ENCODE measurements at places on chromosomes 2 and 18.

DNA sequence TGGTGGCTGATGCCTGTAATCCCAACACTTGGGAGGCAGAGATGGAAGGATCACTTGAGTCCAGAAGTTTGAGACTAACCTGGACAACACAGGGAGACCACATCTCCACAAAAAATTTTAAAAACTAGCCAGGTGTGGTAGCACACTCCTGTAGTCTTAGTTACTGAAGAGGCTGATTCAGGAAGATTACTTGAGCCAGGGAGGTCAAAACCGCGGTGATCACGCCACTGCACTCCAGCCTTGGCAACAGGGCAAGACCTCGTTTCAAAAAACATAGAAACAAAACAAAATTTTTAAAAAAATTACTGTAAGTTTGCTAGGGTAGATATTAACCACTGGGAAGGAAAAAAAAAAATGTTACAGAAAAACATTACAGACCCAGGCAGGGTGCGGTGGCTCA is 5.8 kb downstream of the ATL2 start:
- no peak for DNase-seq

GRCh38 chr18:11310476-11311086 is 161.2 kb upstream of the PIEZO2 start:
- peak; percentile 16 for DNase-seq

- no peak for DNase-seq
Measured at GRCh38 chr2:218125095-218125494, 733 bp upstream of the CXCR2 start.

DNA sequence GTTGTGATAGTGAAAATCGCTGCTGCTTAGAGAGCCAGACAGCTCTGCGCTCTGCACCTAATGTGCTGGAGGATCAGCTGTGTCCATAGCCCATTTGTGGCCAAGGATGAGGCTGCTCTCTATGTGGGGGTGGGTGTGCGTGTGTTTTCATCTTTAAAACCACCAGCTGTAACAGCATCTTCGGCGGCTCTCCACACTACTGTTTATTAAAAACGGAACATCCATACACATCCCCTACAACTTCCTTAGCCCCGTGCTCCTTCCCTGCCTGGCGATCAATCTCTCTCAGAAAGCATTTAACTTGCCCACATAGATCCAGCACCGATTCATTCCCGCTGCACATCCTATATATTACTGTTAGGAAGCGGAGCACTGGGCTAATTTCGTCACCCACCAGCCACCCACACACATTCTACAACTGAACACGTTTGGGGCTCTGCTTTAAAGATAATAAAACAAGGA is 1.6 kb downstream of the CELF4 start:
- DNase-seq = no peak

- no peak for DNase-seq
Measured at GRCh38 chr2:108363908-108364225, 13.9 kb upstream of the SULT1C4 start.

DNA sequence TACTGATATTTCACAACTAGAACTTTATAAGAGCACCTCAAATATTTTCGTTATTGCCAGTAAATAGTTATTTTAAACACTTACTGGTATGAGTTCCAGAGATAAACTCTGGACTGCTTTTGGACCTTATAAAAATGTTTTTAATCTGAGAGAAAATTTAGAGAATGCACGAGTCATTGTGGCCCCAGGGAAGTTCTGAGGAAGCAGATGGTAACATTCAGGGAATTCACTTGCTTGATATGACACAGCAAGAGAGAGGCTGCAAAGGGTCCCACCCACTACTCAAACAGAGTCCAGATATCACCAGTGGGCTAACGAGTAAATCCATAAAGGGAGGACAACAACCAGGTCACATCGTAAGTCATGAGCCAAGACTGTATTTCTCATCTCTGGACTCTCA is 526.8 kb downstream of the TDRD15 start:
- DNase-seq = no peak

- DNase-seq = peak; percentile 12
Measured at GRCh38 chr18:48409591-48410094, 460 bp upstream of the ZBTB7C start.

DNA sequence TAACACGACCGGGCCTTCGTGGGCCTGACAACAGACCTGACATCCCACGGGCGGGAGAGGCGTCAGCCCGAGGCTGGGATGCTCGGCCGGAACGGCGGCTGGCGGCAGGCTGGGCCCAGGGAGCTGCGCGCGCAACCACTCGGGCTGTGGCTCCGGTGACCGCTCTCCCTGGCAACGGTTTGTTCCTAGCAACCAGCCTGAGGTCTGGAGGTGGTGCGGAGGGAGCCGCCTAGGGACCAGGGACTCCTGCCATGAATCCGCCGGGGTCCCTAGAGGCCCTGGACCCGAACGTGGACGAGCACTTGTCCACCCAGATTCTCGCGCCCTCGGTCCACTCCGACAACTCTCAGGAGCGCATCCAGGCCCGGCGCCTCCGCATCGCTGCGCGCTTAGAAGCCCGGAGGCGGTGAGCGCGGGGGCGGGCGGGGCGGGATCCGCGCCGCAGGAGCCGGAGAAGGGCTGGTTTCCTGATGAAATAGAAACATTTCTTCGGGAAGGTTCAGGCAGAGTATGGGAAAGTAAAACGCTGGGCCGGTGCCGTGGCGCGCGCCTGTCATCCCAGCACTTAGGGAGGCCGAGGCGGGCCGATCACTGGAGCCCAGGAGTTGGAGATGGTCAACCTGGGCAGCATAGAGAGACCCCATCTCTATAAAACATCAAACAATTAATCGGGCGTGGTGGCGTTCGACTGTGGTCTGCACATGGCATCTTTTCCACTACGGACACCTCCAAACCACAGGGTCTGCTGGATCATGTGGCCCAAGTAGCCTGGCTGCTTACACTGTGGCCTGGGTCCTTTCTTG is at the start of gene DRC1:
TSS of gene DRC1 (plus strand) at position 182 of the 803 bp plus-strand sequence. CDS start at position 252, 70 bp downstream.
- peak; percentile 67 for DNase-seq

- DNase-seq = no peak
Measured at GRCh38 chr2:128714851-128715312, 396.2 kb upstream of the HS6ST1 start.

DNA sequence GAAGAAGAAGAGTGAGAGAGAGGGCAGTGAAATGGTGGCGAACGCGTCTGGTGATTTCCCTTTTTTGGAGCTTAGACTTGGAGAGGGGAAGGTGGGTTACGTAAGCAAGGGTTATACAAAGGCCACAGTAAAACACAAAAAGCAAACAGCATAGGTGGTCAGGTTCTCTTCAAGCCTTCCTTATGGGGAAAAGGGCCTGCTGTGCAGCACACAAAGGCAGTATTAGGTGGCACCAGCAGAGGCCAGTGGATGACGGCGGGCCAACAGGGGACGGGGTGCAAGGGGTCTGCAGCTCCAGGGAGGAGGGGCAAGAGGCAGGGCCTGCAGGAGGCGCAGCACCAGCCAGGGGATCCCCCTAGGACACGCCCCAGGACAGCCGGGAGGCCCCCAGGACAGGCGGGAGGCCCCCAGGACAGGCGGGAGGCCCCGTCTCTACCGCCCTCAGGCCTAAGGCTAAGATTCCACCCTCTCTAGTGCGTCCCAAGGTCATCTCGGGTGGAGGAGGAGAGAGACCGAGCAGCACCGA is 32.6 kb upstream of the NPC1 start:
- DNase-seq = no peak

DNA sequence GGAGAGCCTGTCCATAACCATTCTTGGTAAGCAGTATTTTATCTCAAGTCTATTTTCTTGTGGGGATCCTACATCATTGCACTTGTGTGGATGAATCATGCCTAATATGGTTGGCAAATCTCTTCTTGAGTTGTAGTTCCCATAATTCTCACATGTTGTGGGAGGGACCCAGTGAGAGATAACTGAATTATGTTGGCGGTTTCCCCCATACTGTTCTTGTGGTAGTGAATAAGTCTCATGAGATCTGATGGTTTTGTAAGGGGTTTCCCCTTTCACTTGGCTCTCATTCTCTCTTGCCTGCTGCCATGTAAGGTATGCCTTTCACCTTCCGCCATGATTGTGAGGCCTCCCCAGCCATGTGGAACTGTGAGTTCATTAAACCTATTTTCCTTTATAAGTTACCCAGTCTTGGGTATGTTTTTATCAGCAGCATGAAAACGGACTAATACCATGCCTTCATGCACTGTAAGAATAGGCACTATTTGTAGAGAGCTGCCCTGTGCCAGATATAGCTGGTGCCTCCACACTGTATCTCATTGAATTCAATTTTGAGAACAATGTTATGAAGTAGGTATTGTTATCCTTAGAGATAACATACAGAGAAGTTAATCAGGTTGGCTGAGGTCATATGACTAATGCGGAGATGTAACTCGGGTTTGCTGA is 148.3 kb downstream of the PLCL1 start:
- DNase-seq = no peak

GRCh38 chr2:157840568-157841156 is 35.5 kb downstream of the ACVR1 start:
- peak; percentile 52 for DNase-seq

GRCh38 chr18:35024196-35024595 is 17.0 kb upstream of the MAPRE2 start:
- DNase-seq = no peak

- no peak for DNase-seq
Measured at GRCh38 chr2:46545015-46545839, 65.9 kb downstream of the TMEM247 start.

GRCh38 chr2:9971105-9971818 is 19.8 kb downstream of the GRHL1 start:
- no peak for DNase-seq

GRCh38 chr18:5420906-5421305 is 122.9 kb downstream of the EPB41L3 start:
- DNase-seq = no peak

DNA sequence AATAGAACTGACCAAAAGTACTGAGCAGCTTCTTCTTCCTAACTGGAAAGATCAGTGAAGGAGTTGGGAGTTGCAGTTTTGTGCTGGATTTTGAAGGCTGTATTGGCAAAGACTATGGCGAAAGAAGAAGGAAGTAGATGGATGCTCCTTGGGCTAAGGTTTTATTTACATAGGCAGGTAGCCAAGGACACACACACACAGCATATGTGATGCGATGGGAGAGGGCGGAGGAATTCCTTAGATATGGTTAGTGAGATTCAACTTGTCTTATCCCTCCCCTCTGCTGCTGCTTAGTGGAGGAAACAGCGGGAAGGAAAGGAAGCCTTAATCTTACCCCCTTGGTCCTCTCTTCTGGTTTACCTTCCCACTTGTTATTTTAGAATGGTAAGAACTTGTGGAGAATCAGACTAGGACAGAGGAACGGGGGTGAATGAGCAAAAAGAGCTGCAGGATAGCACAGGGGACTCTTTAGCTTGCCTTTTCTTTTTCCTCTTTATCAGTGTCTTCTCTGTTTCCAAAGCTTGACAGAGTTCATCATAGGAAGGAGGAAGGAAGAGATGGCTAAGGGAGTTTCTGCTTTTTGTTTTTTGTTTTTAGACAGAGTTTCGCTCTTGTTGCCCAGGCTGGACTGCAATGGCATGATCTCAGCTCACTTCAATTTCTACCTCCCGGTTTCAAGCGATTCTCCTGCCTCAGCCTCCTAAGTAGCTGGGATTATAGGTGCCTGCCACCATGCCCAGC is 87.9 kb downstream of the OSBPL6 start:
- peak; percentile 31 for DNase-seq

- no peak for DNase-seq
Measured at GRCh38 chr2:218067523-218067922, 1.5 kb upstream of the RUFY4 start.

- DNase-seq = peak; percentile 46
Measured at GRCh38 chr2:234494361-234495250, 2.3 kb downstream of the ARL4C start.

DNA sequence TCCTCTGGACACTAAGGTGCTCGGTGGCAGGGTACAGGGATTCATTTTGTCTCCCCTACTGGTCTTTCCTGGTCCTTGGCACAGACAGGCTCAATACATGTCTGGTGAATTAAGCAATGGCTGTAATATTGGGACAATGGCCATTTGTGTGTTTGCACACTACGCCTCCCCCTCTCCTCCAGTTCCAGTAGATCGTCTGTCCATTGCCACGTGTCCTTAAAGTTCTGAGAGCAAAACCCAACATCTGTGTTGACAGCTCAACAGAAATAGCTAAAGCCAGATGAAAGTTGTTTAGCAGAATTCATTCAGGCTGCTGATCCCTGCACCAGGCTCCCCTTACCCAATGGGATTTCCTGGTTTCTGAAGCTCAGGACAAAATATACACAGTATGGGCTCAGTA is 9.0 kb upstream of the FABP1 start:
- DNase-seq = no peak

DNA sequence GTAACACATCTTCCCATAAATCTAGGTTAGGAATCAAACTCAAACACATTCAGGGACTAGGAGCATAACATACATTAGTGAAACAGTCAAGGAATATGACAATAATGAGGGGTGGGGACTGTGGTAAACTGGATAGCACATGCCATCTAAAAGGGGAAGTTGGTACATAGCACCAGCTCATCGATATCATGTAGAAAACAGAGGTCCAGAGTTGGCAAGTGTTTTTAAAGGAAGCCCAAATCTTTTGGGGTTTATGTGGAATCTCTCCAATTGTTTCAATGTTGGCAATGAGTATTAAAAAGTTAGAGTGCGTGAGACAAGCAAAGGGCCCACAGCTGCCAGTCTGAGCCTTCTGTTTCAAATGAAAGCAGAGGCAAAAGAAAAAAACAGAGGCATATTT is 24.4 kb downstream of the KLF7 start:
- DNase-seq = no peak

GRCh38 chr2:48532824-48533223 is 2.9 kb downstream of the STON1 start:
- no peak for DNase-seq

GRCh38 chr2:120711694-120712093 is 24.0 kb upstream of the GLI2 start:
- DNase-seq = no peak

GRCh38 chr2:167480232-167480985 is 592.1 kb downstream of the XIRP2 start:
- DNase-seq = no peak

GRCh38 chr2:179910735-179911113 is 49.3 kb upstream of the ZNF385B start:
- DNase-seq = no peak

- DNase-seq = peak; percentile 36
Measured at GRCh38 chr18:49055754-49056172, 105.0 kb upstream of the SMAD7 start.

GRCh38 chr2:238256594-238257104 is 16.8 kb upstream of the HES6 start:
- peak; percentile 80 for DNase-seq

DNA sequence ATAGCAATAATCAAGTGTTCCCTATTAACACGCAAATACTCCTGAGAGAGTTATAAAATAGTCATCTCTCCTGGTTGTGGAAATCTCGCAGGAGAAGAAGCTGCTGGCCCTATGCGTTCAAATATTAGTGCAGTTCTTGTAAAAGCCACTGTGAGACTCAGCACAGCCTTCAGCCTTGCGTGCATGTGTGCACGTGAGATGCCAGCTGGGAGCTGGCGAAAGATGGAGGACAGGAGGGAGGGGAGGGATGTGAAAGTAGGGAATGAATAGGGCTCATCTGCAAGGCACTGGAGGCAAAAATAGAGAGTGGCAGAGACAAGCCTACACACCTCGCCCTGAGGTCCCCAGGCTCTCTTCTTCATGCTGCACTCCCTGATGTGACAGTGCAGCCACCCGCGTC is 126.5 kb downstream of the INO80D start:
- DNase-seq = no peak

- DNase-seq = no peak
Measured at GRCh38 chr18:56770097-56770496, 118.9 kb downstream of the WDR7 start.

GRCh38 chr2:23916727-23917405 is 10.1 kb downstream of the ATAD2B start:
- no peak for DNase-seq

- DNase-seq = no peak
Measured at GRCh38 chr2:240392084-240392947, 43.1 kb upstream of the GPC1 start.

All from endothelial cell of umbilical vein (primary cell).